ENCODE measurements at places on chromosomes 11 and 22.
A peak's percentile ranks its signal among the peaks of the same experiment; 100 is the strongest.

- no peak for DNase-seq
Observed at GRCh38 chr11:10597877-10598351, 29.4 kb upstream of the LYVE1 start.

DNA sequence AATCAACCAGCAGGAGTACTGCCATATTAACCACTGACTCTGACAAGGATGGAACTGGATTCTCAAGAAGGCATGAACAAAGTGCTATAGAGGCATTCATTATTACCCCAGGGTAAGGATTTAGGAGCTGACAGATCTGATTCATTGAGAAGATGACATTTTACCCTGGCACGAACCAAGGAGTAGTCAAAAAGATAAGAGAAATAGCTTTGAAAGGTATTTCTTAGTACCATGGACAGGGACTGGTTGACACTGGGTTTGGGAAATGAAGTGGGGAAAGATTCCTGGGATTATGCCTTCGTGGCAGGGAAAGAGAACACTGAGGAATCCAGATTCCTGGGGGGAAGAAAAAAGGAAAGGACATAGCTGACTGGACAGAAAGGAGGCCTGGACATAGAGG, 5.1 kb upstream of the SAAL1 start:
- DNase-seq = no peak

- no peak for DNase-seq
Observed at GRCh38 chr11:46890665-46891064, 27.7 kb downstream of the LRP4 start.

- no peak for DNase-seq
Observed at GRCh38 chr11:115330684-115331482, 173.3 kb downstream of the CADM1 start.

- DNase-seq = no peak
Observed at GRCh38 chr11:14611939-14612338, 31.7 kb upstream of the PDE3B start.

DNA sequence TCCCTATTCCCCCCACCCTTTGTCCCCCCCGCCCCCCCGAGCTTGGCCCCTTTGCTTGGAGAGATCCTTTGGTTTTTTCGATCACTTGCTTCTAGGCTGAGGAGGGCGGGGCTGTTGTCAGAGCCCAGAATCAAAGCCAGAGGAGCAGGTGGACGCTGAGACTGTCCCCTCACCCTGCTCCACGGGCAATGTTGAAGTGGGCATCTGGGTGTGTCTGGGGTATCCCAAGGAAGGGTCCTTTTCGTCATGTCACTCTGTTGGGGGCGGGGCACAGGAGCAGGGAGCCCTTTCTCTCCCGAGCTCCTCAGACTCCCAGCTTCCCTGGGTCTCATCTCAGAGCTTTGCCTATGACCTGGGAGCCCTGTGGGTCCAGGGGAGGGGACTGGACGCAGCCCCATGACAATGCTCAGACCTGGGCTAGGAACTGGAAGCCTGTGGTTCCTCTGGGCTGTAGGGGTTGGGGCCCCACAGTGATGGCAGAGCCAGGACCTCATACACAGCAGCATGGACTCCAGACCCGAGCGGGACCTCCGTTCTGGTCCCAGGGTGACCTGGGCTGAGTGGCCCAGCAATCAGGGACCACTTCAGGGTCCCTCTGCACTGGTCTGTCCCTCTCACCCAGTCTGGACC, 2.9 kb upstream of the APOBEC3A start:
- DNase-seq = no peak

DNA sequence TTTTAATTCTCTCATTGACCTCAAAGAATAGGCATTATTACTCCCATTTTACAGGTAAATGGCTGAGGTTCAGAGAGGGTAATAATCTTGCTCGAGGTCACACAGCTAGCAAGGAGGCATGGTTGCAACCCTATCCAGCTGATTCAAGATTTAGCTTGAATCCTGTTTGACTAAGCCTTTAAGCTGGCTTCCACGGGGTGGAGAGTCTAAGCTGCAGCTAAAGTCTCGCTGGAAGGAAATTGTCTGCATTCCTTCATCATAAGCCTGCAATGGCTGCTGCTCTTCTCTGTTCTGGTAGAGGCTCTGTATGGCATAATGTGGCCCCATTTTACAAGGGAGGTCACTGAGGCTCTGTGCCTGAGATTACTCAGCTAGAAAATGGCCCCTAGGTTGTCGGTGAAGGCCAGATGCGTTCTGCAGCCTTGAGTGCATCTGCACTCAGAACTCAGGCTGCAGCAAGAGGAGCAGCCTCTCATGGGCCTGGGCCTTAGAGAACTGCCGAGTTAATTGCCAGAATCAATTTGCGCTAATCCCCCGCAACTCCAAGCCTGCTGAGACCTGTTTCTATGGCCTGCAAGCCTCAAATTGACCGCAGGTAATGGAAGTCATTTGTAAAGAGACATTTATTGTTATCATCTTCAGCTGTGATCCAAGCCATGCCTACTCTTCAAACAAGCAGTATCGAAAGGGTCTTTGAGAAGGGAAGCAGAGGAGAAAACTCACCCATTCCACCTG, 44.1 kb upstream of the SEZ6L start:
- DNase-seq = peak; percentile 28

GRCh38 chr11:101445761-101446160, 138.0 kb downstream of the TRPC6 start:
- no peak for DNase-seq

DNA sequence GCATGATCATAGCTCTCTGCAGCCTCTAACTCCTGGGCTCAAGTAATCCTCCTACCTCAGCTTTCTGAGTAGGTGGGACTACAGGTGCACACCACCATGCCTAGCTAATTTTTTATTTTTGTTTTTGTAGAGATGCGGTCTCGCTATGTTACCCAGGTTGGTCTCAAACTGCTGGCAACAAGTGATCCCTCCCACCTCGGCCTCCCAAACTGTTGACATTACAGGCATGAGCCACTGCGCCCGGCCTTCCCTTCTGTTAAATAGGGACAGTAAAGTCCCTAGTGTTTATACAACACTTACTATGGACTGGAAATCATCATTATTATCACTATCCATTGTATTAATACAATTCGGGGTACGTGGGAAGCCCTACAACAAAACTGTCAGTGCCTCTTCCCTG, 12.6 kb downstream of the SELENOM start:
- no peak for DNase-seq

GRCh38 chr11:58685973-58686722, 45.6 kb downstream of the GLYAT start:
- no peak for DNase-seq

DNA sequence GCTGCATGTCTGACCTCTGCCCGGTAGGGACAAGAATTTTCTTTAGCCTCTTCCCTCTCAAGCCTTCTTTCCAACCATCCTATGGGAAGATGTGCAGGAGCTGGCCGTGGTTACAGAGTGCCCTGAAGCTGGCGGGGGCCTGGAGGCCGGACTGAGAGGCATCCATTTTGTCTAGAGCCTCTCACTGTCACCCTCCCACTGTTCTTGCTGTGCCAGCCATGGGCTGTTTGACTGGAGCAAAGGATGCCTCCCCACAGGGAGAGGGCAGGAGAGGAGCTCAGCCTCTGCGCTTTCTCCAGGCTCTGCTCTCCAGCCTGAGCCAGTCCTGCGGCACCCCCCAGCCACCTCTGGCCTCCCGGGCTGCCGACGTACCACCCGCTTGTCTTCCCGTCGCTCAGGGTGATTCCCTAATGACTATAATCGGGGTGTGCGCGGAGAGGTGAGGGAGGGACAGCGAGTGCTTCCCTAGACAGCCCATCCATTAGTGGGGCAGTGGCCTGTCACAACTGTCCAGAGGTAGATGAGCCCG, 123.8 kb downstream of the NECTIN1 start:
- DNase-seq = no peak

- no peak for DNase-seq
Observed at GRCh38 chr11:78659326-78660270, 84.9 kb upstream of the NARS2 start.

GRCh38 chr11:3056296-3057068, 741 bp downstream of the CARS1 start:
- no peak for DNase-seq

DNA sequence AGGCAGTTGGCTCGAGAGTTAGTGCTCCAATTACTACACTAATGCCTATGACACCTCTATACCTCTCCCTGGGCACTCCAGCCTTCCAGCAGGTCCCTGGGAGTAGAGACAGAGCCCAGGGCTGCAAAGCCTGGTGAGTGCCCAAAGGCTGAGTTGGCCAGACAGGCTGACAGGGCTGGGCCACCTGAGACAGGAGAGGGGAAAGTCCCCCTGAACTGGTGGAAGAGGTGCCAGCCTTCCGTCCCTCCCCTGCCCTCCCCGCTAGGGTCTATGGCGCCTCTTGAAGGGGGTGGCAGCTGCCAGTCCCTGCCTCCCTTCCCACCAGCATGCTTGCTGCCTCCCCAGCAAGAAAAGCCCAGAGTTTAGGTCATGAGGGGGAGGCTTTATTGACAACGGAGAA, 3.0 kb downstream of the KCNJ11 start:
- DNase-seq = no peak

DNA sequence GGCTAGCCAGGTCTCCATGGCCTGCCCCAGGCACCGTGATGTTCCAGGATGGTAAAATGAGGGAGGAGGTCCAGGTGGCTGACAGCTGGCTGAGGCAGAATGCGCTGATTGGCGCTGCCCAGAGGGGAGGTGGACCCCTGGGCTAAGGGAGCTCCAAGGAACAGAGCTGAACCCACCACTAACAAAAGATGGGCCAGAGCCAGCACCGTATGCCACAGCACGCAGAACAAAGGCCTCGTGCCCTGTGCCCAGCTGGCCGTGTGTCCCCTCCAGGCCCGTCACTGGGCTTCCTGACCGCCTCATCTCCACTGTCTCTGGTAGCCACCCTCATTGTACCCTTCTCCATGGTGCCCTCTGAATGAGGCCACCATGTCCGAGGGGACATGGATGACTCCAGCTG, 19.6 kb upstream of the PRODH start:
- DNase-seq = no peak

DNA sequence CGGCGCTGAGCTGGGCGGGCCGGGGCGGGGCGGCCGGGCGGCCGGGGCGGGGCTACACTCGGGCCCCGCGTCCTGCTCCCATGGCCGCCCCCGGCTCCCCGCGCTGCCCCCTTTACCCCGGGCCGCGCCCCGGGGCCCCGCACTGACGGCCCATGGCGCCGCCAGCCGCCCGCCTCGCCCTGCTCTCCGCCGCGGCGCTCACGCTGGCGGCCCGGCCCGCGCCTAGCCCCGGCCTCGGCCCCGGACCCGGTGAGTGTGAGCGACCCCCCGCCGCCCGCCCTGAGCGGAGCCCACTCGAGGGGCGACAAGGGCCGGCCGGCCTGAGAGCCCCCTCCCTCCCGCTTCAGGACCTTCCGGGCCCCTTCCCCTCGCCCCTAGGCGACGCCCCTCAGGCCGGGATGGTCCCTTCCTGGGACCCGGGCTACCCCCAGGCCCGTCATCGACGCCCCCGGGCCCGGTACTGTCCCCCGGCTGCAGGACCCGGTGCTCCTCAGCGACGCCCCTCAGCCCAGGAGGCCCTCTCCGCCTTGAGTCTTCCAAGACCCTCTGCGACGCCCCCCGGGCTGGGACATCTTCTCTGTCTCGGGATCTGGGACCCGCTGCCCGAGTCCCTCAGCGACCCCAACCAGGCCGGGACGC, at the start of gene KREMEN1:
Gene KREMEN1, plus strand, starts transcription at position 57 of the 639 bp plus-strand sequence. Its CDS starts 96 bp downstream, at position 153.
- DNase-seq = no peak

GRCh38 chr11:134362192-134362901, 30.6 kb downstream of the GLB1L2 start:
- no peak for DNase-seq

DNA sequence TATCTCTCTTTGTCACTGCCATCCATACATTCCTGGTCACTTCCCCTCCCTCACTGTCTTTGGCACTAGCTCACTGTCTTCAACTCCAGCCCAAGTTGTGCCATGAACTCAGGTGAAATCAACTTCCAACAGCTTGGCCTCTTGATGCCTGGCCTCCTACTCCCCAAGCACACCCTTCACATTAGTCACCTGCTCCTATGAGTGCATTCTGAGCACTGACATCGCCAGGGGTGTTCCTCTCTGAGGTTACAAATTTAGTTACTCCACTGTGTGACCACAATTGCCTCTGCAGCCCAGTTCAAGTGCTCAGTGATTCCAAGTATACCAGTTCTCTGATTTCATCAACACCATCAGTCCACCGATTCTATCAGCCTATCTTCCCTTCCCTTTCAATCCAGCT, 10.8 kb downstream of the DRD2 start:
- no peak for DNase-seq

GRCh38 chr22:50731811-50732624, 6.0 kb upstream of the ACR start:
- DNase-seq = no peak

- no peak for DNase-seq
Observed at GRCh38 chr11:88597387-88597786, 259.9 kb upstream of the CTSC start.

DNA sequence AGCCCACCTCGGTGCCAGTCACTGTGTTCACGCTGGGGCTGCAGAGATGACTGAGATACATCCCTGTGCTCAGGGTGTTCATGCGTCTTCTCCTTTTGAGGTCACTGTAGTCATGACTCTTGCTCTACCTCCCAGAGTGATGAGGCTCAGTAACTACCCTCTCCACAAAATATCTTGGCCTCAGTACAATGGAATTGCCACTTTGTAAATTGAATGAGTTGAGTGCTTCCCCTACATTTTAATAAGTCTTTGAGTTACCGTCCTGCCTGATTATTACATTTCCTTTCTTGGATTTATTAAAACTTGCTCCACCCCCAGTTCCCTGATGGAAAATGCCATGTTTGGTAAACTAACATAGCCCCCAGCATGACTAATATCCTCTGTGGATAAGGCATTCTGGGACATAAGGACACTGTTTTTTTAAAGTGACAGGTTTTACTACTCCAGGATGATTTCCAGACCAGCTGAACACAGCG, 15.9 kb downstream of the PRSS23 start:
- no peak for DNase-seq

- no peak for DNase-seq
Observed at GRCh38 chr22:47032091-47032943, 269.9 kb downstream of the TBC1D22A start.

DNA sequence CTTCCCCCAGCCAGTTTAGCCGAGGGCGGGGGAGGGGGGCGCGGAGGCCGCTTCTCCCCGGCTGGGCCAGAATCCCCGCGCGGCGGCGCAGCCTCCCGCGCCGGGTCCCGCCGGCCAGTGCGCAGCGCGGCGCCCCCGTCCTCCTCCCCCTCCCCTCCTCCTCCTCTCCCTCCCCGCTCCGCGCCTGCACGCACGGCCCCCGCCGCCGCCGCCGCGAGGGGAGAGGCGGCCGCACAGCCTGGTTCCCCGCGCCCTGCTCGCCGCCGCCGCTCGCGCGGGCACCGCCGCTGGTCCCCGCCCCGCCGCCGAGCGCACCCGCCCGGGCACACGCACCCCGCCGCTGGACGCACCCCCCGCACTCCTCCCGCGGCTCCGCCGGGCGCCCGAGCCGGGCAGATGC, at the start of gene FLRT1:
Gene FLRT1, plus strand, starts transcription at position 356 of the 400 bp plus-strand sequence. CDS start 80,337 bp downstream, outside the sequence.
- no peak for DNase-seq

DNA sequence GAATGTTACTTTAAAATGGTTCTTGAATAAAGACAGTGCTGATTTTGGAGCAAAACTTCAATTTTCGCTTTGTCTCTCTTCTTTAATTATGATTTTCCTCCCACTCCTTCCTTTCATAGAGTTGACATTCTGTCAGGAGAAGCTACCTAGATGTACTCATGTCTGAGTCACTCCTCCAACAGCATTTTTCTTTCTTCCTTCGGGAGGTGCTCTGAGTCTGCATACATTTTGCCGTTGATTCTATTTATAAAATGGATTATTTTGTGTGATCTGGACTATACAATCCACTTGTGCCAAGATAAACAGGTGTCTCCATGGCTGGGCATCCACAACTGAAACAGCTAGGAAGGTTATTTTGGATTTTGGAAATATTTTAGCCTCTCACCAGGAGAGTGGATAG, 588.3 kb upstream of the ANO5 start:
- no peak for DNase-seq

- DNase-seq = peak; percentile 3
Observed at GRCh38 chr11:59801981-59802638, 8.5 kb downstream of the MRPL16 start.

All from DMS153 (cell line).